Dermis blood vessel endothelial cell (primary cell): ENCODE measurements at places on chromosomes 12 and 14. TPM values are rescaled to one million over a fixed set of nuclear protein-coding genes. Genes with fewer than 3 reads are reported as not detected.

- no peak for DNase-seq
Observed at GRCh38 chr12:97203408-97203807, 259.2 kb upstream of the RMST start.

DNA sequence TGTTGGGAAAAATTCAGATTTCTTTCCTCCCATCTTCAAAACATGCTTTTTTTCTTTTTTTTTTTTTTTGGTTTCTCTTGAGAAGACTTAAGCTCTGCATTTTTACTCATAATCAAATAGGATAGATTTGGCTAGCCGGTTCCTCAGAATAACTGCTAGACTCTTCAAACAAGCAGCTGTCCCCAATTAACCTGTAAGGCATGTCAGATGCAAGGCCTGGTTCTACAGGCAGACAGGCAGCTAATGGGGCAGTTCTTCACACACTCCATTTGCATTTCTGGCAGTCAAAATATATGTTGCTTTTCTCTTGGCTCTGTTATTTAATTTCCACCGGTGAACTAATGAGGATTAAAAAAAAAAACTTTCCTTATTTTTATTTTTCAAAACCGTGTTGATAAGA, 228.0 kb upstream of the ATP2B1 start:
- no peak for DNase-seq

DNA sequence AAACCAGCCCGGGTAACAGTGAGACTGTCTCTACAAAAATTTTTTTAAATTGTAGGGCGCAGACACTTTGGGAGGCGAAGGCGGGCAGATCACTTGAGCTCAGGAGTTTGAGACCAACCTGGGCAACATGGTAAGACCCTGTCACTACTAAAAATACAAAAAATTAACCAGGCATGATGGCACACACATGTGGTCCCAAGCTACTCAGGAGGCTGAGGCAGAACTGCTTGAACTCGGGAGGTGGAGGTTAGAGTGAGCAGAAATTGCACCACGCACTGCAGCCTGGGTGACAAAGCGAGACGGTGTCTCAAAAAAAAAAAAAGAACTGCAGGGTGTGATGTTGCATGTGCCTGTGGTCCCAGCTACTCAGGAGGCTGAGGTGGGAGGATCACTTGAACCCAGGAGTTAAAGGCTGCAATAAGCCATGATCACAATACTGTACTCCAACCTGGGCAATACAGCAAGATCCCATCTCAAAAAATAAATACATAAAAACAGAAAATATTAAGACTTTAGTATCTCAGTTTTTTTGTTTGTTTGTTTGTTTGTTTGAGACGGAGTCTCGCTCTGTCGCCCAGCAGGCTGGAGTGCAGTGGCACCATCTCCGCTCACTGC, 16.9 kb downstream of the ATXN2 start:
- DNase-seq = no peak

GRCh38 chr12:15629761-15630160, 159.4 kb downstream of the EPS8 start:
- DNase-seq = peak; percentile 19

FZD10 gene
- 1.0 and 1.7 TPM in 2 replicates for total RNA-seq

ETFRF1 gene
- 18.7 and 19.4 TPM in 2 replicates for total RNA-seq

DNA sequence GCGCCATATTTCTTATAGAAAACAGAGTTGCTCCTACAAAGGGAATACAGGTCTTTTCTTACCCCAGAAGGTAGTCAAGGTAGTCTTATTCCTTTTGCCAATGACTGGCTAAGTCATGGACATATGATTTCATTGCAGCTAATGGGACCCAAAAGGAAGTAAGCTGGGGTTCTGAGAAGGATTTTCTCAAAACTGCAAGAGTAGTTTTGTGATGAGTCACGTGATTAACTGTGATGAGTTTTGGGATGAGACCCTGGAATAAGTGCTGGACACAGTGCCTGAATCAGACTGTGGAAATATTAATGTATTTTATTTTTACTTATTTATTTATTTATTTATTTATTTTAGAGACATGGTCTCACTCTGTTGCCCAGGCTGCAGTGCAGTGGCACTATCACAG, 13.4 kb upstream of the NIN start:
- no peak for DNase-seq

DNA sequence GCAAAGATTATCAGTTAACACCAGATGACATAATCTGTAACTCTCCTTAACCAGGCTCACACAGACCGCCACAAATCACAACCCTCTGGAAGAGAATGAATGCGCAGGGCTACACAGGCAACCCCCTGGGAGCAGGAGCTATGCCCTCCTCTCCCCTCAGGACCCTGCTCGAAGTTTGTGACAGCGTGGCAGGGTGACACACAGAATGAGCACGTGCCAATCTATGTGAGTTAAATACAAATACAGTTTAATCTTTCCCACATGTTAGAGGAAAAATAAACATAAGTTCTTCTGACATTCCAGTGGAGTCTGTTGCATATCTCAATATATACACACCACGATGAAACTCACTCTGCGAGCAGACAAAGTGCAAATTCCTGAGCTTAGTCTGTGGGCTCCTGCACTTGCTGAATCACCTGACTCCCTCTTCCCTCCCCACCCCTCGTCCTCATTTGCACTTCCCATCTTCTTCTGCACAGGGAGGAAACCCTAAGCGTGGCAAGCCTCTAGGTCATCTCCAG, 37.6 kb downstream of the BCAT1 start:
- DNase-seq = peak; percentile 43

DNA sequence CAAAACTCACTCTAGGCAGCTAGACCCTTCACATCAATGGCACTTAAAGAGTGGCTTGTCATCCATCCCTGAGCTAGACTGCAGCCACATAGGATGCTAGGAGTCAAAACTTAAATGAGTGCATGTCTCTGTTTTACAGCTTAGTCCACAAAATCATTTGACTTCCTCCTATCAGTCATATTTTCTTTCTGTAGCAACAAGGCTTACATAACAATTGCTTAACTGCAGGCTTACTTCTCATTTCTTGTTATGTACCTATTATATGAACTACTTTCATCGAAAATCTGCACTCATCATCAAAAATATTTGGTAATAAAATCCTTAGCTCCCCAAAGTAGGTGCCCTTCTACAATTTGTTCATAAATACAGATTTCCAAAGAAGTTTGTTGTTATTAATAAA, 30.1 kb downstream of the CLEC1A start:
- peak; percentile 60 for DNase-seq

IL31 gene
- not detected in 2 replicates for total RNA-seq

OR6C76 gene
- not detected in 2 replicates for total RNA-seq

CMTM5 gene
- total RNA-seq = not detected in 2 replicates

DNA sequence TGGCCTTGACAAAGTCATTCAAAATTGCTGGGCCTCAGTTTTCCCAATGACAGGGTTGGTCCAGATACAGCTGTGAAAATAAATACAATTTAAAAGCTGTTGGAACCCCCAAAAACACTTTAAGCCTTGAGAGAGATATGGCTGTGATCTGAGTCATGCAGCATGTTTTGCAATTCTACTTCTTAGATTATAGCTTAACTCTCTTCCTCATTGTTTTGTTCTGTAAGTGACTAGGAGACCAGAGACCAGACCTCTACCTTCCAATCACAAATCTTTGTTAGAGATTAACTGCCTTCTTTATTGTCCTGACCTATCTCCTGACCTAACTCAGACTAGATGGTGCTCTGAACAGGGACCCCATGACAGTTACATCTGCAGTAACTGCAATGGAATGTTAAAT, 198.1 kb downstream of the STXBP6 start:
- no peak for DNase-seq

GRCh38 chr14:100790502-100791347, 35.2 kb upstream of the MEG3 start:
- DNase-seq = peak; percentile 51

DNAAF2 gene
- 9.8 and 12.3 TPM in 2 replicates for total RNA-seq

PTPRB gene
- total RNA-seq = 135 and 169 TPM in 2 replicates

DNA sequence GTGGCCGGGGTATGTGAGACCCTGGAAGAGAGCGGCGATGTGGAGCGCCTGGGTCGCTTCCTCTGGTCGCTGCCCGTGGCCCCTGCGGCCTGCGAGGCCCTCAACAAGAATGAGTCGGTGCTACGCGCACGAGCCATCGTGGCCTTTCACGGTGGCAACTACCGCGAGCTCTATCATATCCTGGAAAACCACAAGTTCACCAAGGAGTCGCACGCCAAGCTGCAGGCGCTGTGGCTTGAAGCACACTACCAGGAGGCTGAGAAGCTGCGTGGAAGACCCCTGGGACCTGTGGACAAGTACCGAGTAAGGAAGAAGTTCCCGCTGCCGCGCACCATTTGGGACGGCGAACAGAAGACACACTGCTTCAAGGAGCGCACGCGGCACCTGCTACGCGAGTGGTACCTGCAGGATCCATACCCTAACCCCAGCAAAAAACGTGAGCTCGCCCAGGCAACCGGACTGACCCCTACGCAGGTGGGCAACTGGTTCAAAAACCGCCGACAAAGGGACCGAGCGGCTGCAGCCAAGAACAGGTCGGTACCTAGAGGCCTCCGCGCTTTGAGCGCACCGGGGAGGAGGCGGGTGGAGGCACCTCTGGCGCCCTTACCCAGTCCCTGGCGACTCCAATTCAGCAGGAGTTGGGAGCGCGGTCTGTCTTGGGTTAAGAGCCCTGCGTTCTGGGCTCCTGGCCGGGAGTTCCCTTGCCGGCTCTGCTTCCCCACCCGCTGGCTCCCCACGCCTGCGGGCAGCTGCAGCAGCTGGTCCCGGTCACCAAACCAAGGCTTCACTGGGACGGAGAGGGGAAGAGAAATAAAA, 700 bp downstream of the SIX6 start:
- DNase-seq = no peak

DNA sequence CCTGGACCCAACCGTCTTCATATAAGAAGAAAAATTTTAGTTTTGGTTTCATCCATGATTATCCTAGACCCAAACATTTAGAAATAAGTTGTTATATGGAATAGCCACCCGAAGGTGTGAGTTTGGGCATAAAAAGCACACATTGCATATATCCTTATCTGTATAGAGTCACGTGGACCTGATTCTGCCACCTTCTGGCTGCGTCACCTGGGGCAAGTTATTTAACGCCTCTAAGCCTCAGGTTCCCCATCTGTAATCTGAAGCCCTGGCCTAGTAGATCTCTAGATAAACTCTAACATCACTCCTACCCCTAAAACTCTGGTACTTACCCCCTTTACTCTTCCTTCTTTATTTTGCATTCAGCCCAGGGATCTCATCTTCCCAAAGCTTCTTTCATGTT, 14.3 kb upstream of the KRT5 start:
- DNase-seq = no peak

DNA sequence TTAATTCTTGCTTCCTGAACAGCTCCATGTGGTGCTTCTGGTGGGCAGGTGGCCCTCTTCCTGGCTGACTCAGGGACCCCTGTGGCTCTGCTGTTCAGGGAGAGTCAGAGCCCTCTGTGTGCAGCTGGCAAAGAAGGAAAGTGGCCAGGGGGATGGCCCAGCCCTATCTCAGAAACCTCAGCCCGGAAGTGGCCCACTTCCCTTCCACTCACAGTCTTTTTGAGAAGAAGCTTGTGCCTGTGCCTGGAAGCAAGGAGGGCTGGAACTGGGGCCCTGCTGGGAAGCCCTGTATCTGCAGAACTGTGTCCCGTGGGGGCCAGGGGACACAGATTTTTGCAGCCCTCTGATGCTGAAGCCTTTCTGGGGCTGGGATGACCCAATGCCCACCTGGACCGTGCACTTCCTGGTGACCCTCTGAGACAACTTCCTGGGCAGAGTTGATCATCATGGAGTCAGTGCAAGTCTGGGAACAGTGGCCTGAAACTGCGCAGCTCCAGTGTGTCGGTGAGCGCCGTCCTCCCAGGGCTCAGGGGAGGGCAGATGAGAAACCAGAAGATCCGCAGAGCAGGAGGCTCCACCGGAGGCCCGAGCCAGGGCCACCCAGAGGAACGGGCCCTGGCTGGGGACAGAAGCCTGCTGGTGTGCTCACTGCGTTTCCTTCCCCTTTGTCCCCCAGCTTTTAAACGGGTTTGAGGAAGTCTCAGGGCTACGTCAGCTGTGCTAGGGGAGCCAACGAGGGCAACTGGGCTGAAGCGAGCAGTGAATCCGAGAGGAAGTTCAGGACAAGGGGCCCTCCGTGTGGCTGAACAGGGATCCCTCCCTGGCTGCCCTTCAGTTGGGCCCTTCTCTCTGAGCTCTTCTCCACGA, 217.4 kb upstream of the RTL1 start:
- DNase-seq = no peak

DNA sequence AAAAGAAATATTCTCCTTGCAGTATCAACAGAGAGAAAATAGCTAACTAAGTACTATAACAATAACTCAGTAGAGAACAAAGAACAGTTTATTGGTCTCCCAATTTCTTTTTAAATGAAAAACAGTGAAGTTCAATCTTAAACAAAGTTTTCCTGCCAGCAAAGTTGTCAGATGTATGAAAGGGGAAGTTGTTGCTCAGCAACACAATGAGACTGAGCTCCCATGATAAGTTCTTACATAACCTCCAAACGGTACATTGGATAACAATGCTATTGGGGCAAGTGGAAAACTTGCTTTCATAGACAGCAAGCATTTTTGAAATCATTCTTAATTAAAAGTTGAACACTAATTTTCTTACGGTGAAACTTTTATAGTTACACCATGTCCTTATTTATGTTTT, 94.9 kb downstream of the ALG10B start:
- no peak for DNase-seq

DNA sequence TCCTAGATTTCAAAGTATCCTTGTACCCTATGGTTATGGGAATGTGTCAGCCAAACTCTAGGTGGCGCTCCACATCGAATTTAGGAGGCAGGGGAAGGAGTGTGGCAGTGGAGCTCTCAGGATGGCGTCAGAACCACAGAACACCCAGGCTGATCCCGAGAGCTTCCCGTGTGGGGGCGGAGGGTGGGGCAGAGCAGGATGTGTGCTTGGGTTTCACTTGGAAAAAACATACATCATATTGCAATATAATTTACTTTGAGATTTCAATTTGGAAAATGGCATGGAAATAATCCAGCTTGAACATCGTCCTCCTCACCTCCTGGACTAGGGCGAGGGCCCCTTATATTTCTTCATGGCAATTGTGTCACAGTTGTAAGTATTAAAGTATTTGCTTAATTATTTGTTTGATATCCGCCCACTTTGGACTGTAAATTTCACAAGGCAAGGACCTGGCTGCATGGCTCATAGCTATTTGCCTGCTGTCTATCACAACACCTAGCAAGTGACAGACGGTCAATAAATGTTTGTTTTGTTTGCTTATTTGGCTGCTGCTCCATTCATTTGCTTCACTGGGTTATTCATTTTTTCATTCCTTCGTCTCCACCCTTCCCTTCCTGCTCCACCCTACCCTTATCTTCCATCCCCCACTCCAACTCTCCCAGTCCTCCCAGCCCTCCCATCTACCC, 221.5 kb upstream of the HMGA2 start:
- peak; percentile 97 for DNase-seq

DNA sequence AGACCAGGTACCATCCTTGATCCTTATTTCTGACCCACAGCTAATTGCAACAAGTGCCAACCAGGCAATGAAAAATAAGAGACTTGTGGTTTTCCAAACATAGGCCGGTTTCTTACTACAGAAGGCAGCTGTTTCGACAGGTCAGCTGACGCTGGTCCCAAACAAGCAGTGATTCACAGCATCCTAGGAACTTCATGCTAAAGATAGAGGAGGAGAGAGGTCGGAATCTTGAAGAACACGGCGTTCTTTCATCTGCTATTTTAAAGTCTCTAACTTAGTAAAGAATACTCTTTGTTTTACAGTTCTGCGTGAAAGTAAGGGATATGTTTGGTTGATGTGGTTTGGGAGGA, 28.1 kb upstream of the ADGRD1 start:
- DNase-seq = no peak

- no peak for DNase-seq
Observed at GRCh38 chr12:2298556-2299200, 245.9 kb downstream of the CACNA1C start.

- DNase-seq = peak; percentile 48
Observed at GRCh38 chr12:105253866-105254513, 18.0 kb upstream of the APPL2 start.

LRRK2 gene
- total RNA-seq = 0.51 and 0.65 TPM in 2 replicates

GRCh38 chr14:44649061-44649460, 142.0 kb upstream of the FSCB start:
- DNase-seq = no peak

METTL25 gene
- total RNA-seq = 7.7 and 14.6 TPM in 2 replicates

WNT5B gene
- 0.28 and 1.5 TPM in 2 replicates for total RNA-seq
